ENCODE measurements at places on chromosomes 12 and 14.

- no peak for DNase-seq
Observed at GRCh38 chr14:34034447-34035176, 83.7 kb upstream of the EGLN3 start.

GRCh38 chr14:105093038-105093430 lies 27.8 kb upstream of the GPR132 start:
- DNase-seq, result peak; percentile 72

- no peak for DNase-seq
Observed at GRCh38 chr12:81249976-81250375, 172.1 kb downstream of the ACSS3 start.

GRCh38 chr14:104773505-104774452 lies 20.8 kb downstream of the SIVA1 start:
- DNase-seq, result no peak

DNA sequence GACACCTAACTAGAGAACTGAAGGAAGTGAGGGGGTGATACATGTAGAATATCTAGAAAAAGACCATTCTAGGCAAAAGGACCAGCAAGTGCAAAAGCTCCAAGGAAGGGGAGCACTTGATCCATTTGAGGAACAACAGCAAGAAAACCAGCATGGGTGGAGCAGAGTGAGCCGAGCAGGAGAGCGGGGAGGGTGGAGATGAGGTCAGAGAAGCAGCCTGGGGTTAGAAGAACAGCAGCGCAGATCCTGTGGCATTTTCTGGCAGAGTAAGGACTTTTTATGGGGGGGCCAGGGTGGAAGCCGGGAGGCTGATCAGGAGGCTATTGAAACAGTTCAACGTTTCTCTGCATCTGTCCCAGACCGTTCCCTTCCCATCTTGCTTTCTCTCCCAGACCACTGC lies 24.5 kb upstream of the TMCC3 start:
- DNase-seq, result no peak

- no peak for DNase-seq
Observed at GRCh38 chr14:65792208-65792905, 379.8 kb downstream of the FUT8 start.

GRCh38 chr14:69346710-69347109 lies 51.4 kb downstream of the ERH start:
- no peak for DNase-seq

DNA sequence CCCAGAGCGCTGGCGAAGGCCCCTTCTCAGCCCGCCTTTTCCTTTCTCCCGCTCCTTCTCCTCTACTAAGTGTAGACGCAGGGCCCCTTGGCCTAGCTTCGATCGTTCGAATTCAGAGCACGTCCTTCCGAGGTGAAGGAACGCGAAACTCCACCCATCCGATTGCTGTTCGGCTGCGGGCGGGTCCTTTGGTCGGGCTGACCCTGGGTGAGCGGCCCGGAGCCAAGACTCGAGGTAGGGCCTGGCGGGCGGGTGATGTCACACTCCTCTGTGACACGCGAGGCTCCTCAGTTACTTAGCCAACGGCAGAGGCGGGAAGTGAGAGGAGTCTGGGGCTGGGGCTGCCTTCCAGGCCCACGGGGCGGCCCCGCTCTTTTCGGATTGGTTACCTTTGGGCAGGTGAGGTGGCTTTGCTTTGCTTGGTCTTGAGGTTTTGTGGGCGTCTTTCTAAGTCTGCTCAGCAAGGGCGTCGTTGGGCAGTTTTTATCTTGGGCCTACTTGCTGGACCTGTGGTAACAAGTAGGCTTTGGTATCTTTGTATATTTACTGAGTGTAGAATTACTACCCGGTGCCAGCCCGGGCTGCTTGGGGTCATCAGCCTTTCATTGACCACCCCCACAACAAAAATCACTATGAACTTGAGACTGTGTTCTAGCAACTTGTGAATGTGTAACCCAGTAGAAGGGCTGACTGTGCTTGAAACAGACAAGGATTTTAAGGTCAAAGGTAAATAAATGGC lies 694 bp downstream of the TMBIM6 start:
- DNase-seq, result peak; percentile 92

- peak; percentile 83 for DNase-seq
Observed at GRCh38 chr12:68932961-68933893, at the start of gene CPM. Gene CPM, minus strand, starts transcription at chr12:68933171. Its CDS starts 334 bp downstream, at chr12:68932837.

- DNase-seq, result no peak
Observed at GRCh38 chr12:113815031-113815430, 151.1 kb downstream of the RBM19 start.
